RKO (cell line): ENCODE measurements at places on chromosomes 1 and 21.

- DNase-seq: no peak
Measured at GRCh38 chr1:65890201-65890843, 97.6 kb downstream of the PDE4B start.

DNA sequence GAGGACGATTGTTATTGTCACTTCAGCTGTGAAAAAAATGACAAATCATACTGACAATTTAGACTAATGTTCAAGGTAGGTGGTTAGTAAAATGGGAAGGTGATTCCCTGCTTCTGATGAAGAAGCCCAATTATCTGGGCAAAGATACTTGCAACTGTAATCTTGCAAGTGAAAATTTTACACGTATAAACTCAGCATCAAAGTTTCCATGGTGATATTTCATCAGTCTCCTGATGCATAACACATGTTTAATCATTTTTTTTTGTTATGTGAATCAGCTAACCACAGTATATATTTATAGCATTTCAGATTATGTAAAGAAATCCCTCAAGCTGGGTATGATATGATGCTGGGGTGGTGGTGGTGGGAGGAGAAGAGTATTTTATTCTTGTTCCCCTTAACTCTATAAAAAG is 16.4 kb upstream of the KCNK1 start:
- peak; percentile 32 for DNase-seq

- peak; percentile 2 for DNase-seq
Measured at GRCh38 chr21:45102391-45102932, 28.1 kb downstream of the ADARB1 start.

DNA sequence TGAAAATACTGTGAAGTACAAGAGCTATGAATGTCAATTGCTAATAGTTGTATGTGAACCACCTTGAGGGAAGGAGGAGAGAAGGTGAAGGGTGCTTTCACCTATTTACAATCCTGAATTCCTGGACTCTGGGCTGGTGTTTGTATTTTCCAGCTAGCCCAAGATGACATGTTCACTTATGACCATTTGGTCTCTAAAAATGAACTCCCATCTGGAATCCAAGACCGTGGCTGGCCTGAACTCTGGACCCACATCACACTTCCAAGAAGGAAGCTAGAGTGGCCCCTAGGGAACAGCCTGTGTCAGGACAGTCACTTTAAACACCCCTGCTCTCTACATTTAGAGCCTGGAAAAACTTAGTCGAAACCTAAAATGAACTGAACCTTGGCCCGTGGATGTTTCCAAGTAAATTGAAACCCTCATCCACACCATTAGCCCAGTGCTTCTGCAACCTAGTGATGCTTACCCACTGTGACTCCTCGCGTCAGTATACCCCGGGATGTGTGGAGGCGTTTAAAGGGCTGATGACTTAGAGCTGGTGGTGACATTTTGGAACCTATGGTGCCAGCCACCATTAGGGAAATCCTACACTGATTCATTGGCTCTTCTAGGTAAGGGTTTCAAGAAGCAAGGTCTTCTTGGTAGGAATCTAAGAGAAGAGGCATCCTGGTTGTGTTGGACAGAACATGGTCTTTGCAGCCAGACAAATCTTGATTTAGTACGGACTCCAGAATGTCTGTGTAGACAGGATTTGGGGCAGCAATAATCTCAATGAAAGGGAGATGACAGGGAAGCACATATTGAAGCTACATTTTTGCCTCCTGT is 171.5 kb upstream of the IRF2BP2 start:
- no peak for DNase-seq

DNA sequence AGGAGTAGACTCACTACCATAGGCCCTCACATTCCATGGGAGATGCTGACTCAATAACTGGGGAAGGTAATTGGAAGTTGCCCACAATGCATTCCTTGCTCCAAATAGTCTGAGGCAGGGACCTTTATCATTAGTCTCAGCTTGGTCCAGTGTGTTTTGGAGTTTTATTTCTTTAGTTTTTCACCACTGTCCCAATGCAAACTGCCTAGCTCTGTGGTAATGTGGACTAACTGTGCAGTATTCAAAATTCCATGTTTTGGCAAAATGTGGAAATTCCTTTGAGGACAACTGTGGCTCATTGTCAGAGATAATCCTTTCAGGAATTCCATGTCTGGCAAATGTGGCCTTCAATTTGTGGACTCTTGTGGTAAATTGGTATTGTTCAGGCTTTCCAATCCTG is 78.1 kb upstream of the PAPPA2 start:
- DNase-seq: no peak

GRCh38 chr1:23922321-23922943 is 9.3 kb upstream of the CNR2 start:
- no peak for DNase-seq

DNA sequence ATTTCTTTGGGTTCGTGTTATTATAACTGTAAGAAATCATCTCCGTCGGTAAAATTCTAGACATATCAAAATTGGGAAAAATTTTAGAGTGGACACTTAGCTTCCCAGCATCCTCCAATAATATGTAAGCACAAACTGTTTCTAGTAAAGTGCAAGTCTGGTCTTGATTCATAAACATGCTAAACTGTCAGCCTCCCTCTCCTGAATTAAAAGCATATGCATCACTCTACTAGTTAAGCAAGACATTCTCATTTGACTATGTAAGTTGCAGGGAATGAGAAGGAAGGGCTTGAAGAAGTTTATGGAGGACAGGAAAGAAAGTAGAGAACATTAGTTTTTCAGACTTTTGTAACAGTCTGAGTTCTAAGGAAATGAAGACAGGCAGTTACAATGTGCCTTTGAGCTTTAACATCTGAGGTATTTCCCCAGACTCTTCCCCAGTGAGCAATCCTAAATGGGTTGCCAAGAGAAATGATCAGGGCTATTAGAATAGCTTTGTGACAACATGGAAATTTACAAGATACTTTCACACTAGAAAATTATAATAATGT is 90.0 kb downstream of the TYW3 start:
- no peak for DNase-seq
